ENCODE measurements at places on chromosomes 11 and 22.

GRCh38 chr22:28983788-28984441 is 77.7 kb downstream of the C22orf31 start:
- H3K4me3 ChIP-seq, result no peak overlapping the region
- no peaks in the 10 kb centered on the region for H3K4me1 ChIP-seq
- peak; percentile 51 for DNase-seq
- H3K27me3 ChIP-seq, result no peaks in the 10 kb centered on the region
- H3K36me3 ChIP-seq, result no peaks in the 10 kb centered on the region
- H3K27ac ChIP-seq, result no peak overlapping the region

DNA sequence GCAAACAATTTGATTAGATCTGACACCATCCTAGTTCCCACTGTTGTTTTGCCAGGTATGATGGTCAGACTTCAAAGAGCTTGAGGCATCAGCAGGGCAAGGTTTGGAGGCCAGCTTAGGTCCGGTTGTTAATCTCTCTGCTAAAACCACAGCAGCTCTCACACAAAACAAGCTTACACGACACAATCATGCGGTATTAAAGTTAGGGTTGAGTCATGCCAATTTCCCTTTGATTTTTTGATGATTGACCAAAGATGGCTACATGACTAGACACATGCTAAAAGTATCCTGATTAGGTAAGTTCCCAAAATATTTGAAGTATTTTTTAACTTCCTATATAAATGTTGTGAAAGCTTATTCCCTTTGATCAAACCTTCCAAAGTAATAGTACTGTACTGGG is 145.9 kb downstream of the ELP4 start:
- peak; percentile 15 for DNase-seq
- H3K27ac ChIP-seq, result no peak overlapping the region
- no peaks in the 10 kb centered on the region for H3K36me3 ChIP-seq
- H3K27me3 ChIP-seq, result no peaks in the 10 kb centered on the region
- peaks cover 2% of the 10 kb centered on the region for H3K4me1 ChIP-seq

DNA sequence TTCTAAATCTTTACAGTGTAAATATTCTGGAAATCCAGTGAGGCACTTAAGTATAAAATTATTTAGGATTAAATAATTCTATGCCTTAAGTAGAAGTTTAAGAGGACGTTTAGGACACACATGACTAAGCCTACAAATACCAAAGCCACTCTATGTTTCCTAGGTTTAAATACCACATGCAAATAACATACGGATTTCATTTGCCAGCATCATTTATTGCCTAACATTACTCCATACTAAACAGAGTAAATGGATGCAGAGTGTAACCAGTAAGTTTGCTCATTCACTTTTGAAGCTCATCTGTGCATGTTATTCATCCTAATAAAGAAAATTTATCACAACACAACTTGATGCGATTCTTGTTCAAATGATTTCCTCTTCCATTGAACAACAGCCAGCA is 4.1 kb downstream of the BDNF start:
- H3K4me3 ChIP-seq, result no peak overlapping the region
- no peaks in the 10 kb centered on the region for H3K27me3 ChIP-seq
- no peak overlapping the region for H3K27ac ChIP-seq
- DNase-seq, result peak; percentile 28

DNA sequence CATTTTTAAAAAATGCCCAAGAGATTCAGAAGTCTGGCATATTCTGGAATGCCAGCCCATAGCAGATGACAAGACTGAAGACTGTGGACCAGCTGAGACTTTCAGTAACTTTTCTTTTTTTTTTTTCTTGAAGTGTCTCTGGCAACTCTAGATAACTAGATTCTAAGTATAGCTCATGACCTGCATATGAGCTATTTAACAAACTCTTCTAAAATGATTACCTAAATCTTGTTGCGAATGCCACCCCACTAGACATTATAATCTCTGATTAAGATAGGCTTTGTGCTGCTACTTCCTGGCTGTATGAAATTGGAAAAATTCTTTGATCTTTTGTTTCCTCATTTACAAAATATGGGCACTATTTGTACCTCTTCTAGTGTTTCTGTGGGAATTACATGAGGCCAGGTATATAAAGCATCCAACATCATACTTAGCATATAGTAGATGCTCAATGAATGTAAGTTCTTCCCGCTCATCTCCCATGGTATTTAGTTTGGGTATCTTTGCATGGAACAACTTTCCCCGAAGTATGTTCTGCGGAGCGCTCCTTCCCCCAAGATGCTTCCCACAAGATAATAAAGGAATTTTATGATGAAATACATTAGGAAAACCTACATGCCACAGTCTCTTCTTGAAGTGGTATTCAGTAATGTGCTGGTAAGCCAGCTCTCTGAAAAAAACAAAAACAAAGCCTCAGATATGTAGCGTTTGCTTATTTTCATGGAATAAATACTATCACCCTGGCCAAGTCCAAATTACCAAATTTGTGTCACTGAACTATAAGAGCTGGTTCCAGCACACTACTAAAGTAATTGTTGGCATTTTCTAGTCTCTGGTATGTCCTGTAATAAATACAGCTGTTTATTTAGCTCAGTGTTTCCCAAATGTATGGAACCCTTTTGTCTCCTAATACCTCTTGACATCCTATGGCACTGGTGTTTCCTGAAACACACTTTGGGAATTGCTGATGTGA is 86.8 kb upstream of the TIMP3 start:
- no peak overlapping the region for H3K4me3 ChIP-seq
- peak; percentile 57 for DNase-seq
- H3K27me3 ChIP-seq, result no peaks in the 10 kb centered on the region
- H3K27ac ChIP-seq, result no peak overlapping the region

GRCh38 chr22:45738206-45738605 is 66.6 kb downstream of the ATXN10 start:
- no peaks in the 10 kb centered on the region for H3K27me3 ChIP-seq
- peaks cover 5% of the 10 kb centered on the region for H3K4me1 ChIP-seq
- H3K4me3 ChIP-seq, result no peak overlapping the region

DNA sequence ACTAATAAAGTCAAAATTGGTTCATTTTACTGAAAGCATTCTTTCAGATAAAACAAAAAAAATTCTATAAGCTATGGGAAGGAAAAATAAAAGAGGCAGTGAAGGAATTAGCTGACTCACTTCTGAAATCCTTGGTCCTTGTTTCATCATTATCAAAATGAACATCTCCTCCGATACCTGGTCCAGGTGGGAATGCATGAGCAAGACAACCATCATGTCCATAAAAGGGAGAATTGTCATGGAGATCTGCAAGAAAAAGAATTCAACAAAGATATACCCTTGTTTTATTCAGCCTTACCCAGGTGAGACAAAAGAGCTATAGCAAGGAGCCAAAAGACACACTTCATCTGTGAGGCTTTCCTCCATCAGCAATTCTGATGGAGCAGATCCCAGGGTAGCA is 27.2 kb downstream of the MMP10 start:
- H3K27ac ChIP-seq, result no peak overlapping the region
- H3K36me3 ChIP-seq, result no peaks in the 10 kb centered on the region
- DNase-seq, result no peak

GRCh38 chr11:128304666-128305485 is 282.5 kb downstream of the ETS1 start:
- no peak overlapping the region for H3K27ac ChIP-seq
- H3K4me1 ChIP-seq, result no peaks in the 10 kb centered on the region
- no peak overlapping the region for H3K4me3 ChIP-seq
- DNase-seq, result no peak
- no peaks in the 10 kb centered on the region for H3K36me3 ChIP-seq
- no peaks in the 10 kb centered on the region for H3K27me3 ChIP-seq

GRCh38 chr11:123217897-123218296 is 22.8 kb upstream of the CLMP start:
- peaks cover 7% of the 10 kb centered on the region for H3K4me1 ChIP-seq
- H3K36me3 ChIP-seq, result no peaks in the 10 kb centered on the region
- no peaks in the 10 kb centered on the region for H3K27me3 ChIP-seq
- DNase-seq, result no peak
- H3K4me3 ChIP-seq, result no peak overlapping the region

GRCh38 chr11:125902277-125902926 is 604 bp downstream of the PUS3 start:
- peaks cover 18% of the 10 kb centered on the region for H3K27me3 ChIP-seq
- H3K4me3 ChIP-seq, result peak overlapping the region; percentile 73
- no peak for DNase-seq
- H3K4me1 ChIP-seq, result no peaks in the 10 kb centered on the region
- H3K27ac ChIP-seq, result peak overlapping the region; percentile 84

GRCh38 chr11:74773476-74773875 is 24.8 kb downstream of the RNF169 start:
- H3K36me3 ChIP-seq, result no peaks in the 10 kb centered on the region
- no peak overlapping the region for H3K4me3 ChIP-seq
- H3K27ac ChIP-seq, result no peak overlapping the region
- H3K27me3 ChIP-seq, result no peaks in the 10 kb centered on the region
- peaks cover 3% of the 10 kb centered on the region for H3K4me1 ChIP-seq

Measured in fibroblast of lung (primary cell).